Activated CD4-positive, alpha-beta T cell treated with anti-CD3 and anti-CD28 coated beads, Interleukin-2, amount 50 U/mL, for 4 hours (primary cell): ENCODE measurements at places on chromosomes 13 and 19.

DNA sequence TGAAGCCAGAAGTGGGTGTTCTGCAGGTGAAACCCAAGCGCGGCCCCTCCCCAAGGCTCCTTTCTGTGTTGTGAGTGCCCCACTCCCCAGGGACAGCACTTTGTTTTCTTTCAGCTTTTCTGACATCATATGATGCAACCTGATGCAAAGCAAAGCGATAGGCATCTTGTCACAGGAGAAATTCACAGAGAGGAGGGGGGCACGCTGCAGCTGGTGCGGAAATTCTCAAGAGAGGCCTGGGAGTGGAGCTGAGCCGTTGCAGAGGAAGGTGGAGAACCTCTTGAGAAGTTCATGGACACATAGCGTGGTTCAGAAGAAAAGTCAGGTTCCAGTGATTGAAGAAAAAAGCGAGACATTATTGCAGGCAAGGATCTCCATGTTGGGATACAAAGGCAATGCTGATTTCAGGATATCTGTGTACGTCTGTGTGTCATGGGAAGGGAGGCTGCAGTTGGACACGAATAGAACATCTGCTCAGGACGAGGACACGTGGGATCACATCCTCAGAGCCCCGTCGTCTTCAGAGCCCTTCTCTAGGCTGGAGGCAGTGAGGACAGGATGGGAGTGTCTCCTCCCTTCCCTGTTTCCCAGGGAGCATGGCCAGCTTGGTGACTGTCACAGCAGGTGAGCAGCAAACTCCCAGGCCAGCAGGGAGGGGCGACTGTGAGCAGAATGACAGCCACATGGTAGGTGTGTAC is 79.2 kb downstream of the IRS2 start:
- DNase-seq = no peak

DNA sequence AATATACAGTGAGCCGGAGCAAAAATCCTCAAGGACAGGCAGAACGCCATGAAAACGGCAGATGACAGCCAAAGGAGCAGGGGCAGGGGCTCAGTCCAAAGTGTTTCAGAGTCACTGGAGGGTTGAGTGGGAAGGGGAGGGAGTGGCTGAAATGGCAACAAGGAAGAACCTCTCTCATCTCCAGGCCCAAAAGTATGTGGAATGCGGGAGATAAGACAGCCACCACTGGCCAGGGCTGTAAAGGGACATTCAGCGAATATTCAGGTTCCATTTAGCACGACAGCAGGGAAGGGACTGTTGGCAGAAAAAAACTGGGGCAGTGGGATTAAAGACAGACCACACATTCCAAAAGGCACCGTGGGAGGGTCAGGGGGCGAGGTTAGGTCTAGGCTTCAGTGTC is 48.4 kb downstream of the USPL1 start:
- DNase-seq = no peak

DNA sequence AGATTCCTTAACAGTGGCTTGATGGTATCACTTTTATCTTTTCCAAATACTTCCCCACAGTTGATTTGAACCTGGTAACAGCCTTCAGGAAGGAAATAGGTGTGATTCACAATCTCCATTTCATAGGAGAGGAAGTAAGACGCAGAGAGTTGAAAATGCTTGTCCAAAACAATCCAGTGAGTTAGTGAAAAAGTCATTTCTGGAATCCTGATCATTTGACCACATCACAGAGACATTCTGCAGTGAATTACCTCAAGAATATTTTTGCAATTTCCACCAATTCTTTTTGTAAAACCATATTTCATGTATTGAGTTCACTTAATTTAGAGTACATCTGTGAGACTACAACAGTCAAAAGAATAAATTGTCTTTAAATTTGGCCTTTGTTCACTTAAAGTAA is 292.8 kb downstream of the DCLK1 start:
- no peak for DNase-seq

GRCh38 chr13:32007494-32007893 is 24.1 kb upstream of the FRY start:
- DNase-seq = no peak

DNA sequence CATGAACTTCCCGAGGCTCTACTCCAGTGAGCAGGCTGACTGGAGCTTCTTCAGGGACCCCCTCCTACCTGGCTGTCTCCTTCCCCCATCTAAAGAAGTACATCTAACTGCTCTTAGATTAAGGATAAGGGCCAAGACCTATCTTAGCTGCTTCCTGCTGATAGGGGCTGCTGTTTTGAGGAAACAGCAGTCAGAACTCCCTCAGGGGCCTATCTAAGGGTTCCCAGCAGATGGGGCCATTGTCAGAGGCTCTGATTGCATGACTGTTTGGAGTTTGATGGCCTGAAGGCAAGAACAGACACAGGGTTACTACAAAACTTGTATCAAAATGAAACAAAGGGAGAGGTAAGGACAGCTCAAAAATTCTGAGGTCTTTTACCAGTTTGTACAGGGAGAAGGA is 2636.9 kb upstream of the PCDH20 start:
- no peak for DNase-seq

DNA sequence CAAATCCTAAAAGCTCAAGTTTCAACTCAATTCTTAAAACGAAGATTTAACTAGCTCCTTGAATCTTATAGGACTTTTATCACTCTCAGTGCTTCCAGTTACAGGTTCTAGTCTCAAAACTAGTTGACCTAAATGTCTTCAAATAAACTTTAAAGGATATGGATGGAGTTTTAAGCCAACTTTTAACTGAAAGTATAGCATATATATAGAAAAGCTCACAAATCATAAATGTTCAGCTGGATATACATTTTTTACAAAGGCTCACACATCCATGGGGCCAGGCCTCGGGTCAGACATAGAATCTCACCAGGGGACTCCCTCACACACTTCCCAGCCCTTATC is 47.1 kb upstream of the ARHGEF7 start:
- no peak for DNase-seq

- DNase-seq = no peak
Measured at GRCh38 chr19:32223595-32224370, 121.6 kb upstream of the ZNF507 start.

DNA sequence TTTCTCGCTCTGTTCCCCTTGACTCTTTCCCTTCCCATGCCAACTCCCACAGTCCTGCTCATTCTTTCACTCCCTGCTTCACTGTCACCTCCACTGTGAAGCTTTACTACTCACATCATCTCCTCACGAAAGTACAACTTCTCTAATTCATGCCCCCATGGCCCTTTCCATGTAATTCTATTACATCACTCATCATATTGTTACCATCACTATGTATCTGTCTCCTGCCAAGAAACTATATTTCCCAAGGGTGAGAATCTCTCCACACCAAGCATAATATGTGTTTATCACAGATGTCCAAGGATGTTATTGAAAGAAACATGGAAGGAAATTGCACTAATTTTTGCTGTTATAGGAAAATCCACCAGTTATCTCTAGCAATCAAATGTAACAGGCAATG is 37.2 kb upstream of the LRCH1 start:
- DNase-seq = no peak

DNA sequence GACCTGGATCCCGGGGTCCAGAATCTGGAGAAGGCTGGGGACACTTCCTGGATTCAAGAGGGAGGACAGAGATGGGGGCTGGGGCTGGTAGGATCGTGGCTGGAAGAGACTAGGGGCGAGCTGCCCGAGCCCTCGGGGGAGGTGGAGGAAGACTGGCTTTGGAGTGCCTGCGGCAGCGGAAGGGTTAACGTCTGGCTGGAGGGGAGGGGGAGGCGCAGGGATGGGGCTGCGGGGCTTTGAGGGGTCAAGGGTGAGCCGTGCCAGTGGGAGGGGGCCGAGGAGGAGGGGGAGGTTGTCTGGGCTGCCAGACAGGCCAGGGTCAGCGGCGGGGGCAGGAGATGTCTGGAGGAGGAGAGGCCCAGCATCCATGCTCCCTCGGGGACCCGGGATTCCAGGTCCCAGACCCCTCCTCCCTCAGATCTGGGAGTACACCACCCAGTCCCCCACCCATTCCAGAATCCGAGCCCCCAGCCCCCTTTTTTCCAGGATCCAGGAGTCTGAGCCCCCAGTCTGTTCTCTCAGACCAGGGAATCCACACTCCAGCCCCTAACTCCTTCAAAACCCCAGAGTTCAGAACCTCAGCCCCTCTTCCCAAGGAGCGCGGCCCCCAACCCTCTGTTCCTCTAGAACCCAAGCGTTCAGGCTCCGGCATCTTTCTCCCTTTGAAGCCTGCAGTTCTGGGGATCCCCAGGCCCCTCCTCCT is 3.2 kb upstream of the SPACA6 start:
- no peak for DNase-seq

DNA sequence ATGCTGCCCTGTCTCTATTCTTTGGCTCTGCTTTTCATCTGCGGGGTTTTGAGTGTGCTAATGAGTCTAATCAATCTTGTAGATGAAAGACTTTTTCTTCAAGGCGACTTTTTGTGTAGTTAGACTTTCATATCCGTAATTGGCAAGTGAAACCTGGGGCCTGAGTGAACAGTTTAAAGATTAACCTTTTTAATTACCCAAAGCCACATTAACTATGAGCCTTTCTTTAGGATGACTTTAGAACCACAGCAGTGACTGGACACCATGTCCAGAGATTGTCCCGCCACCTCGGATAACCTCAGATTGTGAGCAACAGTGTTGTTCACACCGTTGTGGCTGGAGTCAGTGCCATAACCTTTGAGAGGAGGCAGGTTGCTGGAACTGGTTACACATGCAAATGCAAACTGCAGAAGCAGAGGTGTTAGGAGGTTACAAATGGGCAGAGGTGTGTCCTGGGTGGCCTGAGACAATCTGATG is 58.7 kb downstream of the SIAH3 start:
- DNase-seq = no peak

GRCh38 chr13:75236774-75237173 is 245.2 kb downstream of the TBC1D4 start:
- DNase-seq = no peak

- DNase-seq = peak; percentile 80
Measured at GRCh38 chr19:15584541-15585115, 30.4 kb upstream of the CYP4F8 start.

DNA sequence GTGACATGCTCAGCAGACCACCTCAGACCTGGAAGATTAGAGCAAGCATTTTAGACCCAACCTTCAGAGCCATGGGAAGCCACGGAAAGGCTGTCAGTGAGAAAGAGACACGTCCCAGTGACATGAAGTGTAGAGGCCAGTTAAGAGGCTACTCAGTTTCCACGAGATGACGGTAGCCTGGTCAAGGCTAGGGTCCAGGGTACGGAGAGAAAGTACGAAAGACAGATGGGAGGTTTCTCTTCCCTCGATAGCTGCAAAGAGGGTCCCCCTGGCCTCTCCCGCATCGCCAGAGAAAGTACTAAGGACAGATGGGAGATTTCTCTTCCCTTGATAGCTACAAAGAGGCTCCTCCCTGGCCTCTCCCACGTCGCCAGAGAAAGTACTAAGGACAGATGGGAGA is 8.6 kb downstream of the ZSCAN5A start:
- no peak for DNase-seq

DNA sequence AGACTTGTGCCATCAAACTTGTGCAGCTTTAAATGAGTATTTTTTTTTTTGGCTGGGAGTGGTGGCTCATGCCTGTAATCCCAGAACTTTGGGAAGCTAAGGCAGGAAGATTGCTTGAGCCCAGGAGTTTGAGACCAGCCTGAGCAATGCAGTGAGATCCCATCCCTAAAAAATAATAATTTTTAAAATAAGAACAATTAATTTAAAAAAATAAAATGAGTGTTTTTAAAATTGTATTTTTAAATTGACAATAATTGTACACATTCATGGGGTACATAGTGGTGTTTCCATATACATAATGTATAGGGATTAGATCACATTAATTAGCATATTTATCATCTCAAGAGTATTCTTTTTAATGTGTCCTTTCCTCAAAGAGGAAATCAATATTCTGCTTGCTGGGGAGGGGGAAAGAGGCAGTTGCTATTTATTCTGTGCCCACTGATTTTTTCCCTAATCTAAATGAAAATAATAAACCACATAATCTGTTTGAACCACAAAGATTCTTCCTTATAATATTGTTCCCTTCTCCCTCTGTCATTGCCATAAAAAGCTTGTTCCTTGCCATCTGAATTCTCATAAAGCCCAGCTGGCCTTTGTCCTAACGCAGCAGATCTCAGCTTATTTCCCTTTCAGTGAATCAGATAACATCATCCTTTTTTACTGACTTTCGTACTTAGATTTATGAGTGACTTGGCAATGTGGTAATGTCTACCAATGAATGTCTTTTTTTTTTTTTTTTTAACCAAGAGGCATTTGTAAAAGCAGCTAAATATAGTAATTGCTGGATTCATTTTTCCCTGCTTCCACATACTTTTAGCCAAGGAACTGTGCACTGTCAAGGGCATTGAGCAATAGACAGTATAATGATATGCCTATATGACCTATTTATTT is 81.8 kb upstream of the RUBCNL start:
- no peak for DNase-seq

- DNase-seq = peak; percentile 47
Measured at GRCh38 chr13:33610438-33611120, 207.4 kb upstream of the RFC3 start.

GRCh38 chr19:32458500-32459123 is 53.0 kb downstream of the DPY19L3 start:
- DNase-seq = no peak

DNA sequence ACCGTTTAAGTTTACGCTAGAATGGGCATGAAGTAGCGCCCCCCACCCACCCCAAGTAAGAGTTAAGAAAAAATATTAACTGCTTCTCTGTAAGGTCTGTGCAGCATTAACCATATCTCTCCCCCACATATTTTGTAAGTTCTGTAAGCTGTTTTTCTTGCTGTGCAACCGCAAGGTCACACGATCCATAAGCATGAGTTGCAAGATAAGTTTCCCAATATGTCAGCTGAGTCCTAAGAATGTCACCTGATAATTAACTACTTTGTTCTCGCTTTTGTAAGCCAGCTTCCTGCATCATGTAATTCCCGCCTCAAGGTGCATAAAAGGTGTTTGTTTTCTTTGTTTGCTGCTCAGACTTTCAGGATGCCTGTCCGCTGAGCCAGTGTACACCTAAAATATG is 187.0 kb downstream of the MYO16 start:
- DNase-seq = no peak

DNA sequence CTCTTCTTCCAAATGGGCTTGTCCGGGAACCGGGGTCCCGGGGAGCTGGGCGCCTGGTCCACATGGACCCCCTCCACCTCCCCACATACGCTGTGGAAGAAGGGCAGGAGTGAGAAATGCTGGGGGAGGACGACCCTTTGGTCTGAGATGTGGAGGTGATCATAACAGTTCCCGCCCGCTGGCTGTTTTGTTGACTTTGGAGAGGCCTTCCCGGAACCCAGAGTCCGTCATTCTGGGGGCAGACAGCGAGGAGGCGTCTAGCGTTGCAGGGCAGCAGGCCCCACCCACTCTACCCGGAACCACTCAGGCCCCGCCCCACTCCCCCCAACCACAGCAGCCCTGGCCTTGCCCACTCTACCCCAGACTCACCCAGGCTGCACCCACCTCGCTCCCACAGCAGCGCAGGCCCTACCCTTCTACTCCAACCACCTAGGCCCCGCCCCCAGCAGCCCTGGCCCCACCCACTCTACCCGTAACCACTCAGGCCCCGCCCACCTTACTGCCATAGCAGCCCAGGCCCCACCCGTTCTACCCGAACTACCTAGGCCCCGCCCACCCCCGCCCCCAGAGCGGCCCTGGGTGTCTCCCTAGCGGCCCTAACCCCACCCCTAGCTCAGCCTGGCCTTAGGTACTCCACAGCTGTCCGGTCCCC is 7.1 kb downstream of the GPR108 start:
- DNase-seq = peak; percentile 25

- DNase-seq = no peak
Measured at GRCh38 chr13:48234566-48235340, 1.7 kb downstream of the ITM2B start.
